HEK293T (cell line): ENCODE measurements at places on chromosomes 12 and 14.

DNA sequence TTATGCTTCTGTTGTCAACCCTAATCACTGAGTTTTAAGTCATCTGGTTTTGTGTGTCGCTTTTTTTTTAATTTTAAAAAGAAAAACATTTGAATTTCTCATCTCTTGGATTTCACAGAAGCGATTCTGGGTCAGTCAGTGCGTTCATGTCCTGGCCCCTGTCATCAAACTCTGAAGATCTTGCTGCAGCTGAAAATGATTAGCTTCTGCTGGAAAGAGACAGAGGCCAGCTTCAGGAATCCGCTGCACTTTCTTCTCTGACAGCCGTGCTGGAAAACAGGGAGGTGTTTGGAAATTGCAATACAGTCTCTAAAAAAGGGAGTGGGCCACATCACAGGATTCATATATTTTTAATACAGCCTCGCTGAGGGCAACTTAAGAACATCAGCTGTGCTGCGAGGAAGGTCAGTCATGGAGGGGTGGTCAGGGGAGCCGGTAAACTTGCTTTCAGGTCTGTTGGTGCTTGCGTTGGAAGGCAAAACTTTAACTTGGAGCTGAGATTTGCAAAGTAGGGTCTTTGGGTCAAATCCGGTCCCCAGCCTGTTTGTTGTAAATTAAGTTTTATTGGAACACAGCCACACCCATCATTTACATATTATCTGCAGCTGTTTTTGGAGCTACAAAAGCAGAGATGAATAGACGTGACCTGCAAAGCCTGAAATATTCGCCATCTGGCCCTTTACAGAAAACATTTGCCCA, 190.8 kb downstream of the AACS start:
- no peak for DNase-seq

DNA sequence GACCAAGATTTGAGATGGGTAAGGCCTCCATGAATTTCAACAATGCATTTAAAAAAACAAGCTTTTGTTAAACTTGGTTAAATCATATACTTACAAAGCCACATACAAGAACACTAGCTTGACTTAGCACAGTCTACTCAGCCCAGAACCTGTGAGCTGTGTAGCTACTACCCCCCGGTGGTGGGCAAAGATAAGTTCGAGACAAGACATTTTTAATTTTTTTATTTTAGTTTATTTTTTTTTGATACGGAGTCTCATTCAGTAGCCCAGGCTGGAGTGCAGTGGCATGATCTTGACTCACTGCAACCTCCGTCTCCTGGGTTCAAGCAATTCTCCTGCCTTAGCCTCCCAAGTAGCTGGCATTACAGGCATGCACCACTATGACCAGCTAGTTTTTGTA, 3.7 kb upstream of the NECAP1 start:
- no peak for DNase-seq

GRCh38 chr12:3083921-3084347, 6.8 kb downstream of the TSPAN9 start:
- DNase-seq = no peak

GRCh38 chr12:105315726-105316125, 14.8 kb upstream of the C12orf75 start:
- DNase-seq = no peak

DNA sequence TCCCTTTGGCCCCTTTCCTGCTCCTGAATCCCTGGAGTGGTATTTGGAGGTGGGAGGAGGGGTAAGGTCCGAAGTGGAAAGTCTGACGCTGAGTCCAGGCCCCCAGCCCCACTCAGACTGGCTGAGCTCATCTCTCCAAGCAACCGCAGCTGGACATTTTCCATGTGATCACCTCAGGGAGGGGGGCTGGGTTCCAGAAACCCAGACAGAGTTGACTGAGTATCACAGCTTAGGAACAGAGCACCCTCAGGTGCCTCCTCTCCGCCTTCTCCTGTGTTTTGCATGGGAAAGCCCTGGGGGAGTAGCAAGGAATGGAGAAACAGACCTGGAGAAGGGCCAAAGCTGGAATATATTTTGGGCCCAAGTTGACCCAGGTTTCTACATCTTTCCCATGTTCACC, 8.0 kb upstream of the ITGA5 start:
- no peak for DNase-seq

GRCh38 chr14:75147423-75148071, 20.7 kb upstream of the NEK9 start:
- no peak for DNase-seq

DNA sequence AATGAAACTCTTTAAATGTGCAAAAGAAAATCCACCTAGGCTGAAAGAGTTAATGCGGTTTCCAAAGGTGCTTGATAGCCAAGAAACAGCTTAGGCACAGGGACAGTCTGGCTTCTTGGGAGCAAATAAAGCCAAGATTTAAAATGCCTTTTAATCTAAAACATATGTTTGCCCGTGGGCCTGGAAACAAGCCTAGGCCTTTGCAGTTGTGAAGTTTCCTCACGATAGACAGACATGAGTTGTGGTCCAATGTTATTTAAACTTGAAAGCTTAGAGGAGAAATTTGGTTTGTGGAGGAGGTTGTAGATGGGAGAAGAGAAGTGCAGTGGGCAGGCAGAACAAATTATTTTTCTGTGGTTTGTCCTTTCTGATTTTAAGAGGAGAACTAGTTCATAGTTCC, 29.8 kb downstream of the PROX2 start:
- DNase-seq = no peak

- no peak for DNase-seq
Measured at GRCh38 chr12:102685172-102685571, 204.8 kb upstream of the IGF1 start.

GRCh38 chr14:73771848-73772638, 57.9 kb upstream of the PNMA1 start:
- peak; percentile 46 for DNase-seq

DNA sequence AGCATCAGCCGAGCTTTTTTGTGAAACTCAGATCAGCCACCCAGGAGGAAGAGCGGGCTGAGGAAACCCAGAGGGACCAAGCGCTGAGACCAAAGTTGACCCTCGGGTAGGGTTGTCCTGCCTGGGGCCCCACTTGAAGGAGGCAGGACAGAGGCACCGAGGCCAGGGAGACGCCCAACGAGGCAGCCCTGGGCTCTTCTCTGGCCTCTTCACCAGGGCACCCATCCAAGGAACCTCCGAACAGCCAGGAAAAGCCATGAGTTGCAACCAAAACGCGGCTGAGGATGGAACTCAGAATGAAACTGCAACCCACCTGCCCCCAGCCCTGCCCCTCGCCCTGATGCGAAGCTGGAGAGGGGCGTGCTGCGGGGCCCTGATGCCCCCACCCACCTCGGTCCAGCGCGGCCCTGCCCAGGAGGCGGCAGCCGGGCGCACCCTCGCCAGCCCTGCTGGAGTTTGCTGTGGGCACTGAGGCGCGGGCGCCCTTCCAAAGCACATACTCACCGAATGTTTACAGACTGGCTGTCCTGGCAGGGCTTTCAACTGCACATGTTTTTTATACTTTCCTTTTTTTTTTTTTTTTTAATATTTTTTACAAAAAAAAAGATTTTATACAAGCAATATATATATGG, 41.9 kb downstream of the JDP2 start:
- DNase-seq = no peak

DNA sequence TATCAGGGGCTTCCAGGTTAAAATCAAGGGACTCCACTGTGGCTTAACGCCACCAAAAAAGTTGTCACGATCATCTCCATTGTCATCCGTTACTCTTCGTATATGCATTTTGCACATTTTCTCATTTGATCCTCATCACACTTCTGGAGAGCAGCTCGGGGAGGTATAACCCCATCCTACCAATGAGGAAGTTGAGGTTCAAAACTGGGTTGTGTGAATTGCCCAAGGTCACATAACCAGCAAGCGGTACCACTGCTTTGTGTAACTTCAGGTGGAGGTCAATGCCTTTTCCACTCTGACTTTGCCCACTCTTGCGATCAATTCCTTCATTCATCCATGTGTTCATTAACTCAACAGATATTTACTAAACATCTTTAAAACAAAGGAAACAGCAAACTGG, 71.1 kb upstream of the CCND2 start:
- DNase-seq = no peak

DNA sequence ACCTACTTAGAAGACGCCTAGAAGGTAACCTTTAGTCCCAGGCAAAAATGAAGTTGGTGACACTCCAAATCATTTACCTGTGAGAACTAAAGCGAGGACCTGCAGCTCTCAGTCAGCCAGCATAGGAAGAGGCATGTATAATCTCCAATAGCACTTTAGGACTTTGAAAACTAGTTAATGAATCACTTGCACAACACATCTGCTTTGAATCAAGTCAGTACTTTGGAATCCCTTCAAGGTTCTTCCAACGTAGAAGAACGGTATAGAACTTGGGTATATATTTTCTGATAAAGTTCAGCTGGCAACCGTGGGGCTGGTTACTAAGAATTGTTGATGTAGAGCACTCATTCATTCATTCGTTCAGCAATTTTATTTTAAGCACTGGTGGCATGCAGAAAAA, 251.9 kb downstream of the TMEM132D start:
- DNase-seq = no peak

DNA sequence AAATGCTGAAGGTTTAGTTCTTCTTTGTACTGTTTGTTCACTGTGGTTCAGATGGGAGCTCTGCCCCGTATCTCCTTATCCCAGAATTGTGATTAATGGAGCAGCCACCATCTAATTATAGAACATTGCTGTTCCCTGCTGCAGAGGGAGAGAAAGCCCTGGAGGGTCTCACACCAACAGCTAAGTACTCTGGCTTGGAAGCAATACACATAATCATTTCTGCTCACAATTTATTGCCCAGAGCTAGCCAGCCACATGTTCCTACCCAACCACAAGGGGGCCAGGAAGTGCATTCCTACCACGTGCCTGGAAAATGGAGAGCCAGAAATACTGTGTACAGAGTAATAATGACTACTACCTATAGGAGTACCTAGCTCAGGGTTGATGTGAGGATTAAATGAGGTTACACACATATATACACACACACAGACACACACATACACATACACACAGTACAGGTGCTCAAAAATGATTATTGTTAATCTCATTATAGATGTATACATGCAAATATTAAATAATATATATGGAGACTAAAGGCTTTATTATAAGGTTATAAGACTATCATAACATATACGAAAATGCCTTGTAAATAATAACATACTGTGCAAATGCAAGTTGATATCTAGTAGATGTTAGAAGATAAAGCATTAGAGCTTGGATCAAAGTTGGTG, 22.3 kb downstream of the MSRB3 start:
- peak; percentile 52 for DNase-seq

DNA sequence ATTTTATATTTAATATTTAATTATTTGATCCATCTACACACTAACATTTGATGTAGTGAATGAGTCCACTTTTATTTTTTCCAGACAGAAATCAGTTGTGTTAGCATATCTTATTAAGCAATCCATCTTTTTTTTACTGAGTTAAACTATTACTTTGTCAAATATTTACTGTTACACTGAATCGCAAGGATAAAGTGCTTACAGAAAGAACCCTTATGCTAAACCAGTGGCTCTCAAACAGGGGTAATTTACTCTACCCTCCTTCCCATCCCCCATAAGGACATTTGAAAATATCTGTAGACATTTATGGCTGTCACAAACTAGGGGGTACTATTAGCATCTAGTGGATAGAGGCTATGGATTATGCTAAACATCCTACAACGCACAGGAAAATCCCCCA, 508.2 kb downstream of the C12orf50 start:
- no peak for DNase-seq

GRCh38 chr12:102722147-102722546, 194.9 kb downstream of the PAH start:
- DNase-seq = no peak

GRCh38 chr12:98895086-98895651, 250.1 kb downstream of the APAF1 start:
- peak; percentile 20 for DNase-seq

DNA sequence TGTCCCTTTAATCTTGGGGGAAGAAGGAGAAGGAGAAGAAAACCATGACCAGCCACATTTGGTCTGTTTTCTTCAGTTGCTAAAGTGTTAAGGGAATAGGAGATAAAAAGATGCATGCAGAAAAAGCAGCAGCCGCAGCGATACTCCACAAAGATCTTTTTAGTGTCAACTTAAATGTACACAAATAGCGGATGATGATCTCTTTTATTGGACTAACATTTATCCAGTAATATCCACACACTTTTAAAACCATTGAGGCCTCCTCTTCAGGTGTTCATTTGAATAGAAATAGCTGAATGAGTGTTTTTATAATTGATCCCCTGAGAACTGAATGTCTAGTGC, 83.5 kb downstream of the PAPOLA start:
- no peak for DNase-seq

GRCh38 chr14:32481707-32482106, 152.6 kb downstream of the AKAP6 start:
- DNase-seq = no peak

- DNase-seq = peak; percentile 35
Measured at GRCh38 chr14:105019861-105020814, 745 bp downstream of the CDCA4 start.

DNA sequence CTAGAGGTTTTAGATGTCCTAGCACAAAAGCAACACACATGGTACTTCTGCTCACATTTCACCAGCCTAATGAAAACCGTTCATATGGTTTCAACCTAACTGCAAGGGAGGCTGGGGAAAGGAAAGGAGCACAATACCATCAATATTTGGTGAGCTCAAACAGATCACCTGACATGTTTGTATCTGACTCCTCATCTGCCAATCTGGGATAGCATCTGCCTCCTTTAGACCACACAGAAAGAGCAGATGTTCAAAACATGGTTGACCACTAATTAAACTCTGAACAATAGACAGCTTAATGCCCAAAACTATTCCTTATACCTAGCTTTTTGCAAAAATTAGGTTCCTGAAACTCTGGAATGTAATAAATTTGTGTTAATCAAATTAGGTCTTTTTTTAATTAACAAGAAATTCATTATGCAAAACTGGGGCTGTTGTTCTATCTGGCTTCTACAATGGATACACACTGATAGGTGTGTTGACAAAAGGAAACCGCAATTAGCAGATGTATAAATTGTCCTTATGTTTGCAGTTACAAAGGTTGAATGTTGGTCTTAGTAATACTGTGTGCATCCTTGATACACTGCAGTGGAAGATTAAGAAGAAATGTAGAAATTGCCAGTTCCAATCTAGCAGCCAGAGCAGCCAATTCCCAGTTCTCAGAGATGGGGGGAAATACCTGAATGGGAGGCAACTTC, 89.3 kb downstream of the DUSP6 start:
- DNase-seq = no peak

DNA sequence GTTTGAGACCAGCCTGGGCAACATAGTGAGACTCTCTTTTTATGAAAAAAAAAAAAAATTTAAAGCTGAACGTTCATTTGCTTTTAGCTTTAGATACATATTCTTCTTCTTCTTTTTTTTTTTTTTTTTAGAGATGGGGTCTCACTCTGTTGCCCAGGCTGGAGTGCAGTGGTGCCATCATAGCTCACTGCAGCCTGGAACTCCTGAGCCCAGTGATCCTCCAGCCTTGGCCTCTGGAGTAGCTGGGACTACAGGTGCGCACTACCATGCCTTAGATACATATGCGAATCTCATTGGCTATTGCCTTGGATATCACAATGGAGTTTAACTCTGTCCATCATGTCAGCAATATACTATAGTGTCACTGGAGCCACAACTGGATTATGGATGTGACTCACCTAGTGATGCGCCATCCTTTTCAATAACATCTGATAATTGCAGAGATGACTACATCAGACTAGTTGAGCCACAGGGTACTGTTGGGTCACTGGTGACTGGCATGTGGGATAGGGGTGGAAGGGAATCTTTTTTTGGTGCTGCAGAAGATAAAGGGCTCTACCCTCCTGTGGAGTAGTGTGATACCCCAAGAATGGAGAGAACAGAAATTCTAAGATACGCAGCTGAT, 2.7 kb upstream of the ADIPOR2 start:
- no peak for DNase-seq
